Stromal cell of bone marrow (primary cell): ENCODE measurements at places on chromosomes 4 and X.

GRCh38 chr4:1196421-1197183, 24.2 kb upstream of the SPON2 start:
- DNase-seq = no peak

DNA sequence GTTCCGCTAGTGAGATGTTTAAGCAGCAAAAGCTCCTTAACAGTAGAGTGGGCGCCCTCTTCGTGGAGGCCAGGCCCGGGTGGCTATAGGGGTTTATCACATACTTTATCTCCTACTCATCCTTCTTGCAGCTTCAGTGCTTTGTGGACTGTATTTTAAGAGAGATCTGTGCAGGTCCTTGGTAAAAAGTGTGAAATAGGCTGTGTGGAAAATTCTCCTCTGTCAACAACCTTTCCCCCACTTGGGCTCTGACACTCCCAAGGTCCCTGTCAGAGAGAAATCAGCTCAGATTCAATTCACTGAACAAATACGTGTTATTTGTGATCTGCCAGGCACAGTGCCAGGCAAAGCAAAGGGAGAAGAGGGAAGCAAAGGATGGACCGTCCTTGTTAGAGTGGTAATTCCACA, 214.3 kb upstream of the PPARGC1A start:
- DNase-seq = no peak

- no peak for DNase-seq
These were observed 100.0 kb downstream of the TEX13A start for GRCh38 chrX:105120463-105120862.

- no peak for DNase-seq
These were observed 56.0 kb downstream of the NCAPG start for GRCh38 chr4:17866810-17867209.

DNA sequence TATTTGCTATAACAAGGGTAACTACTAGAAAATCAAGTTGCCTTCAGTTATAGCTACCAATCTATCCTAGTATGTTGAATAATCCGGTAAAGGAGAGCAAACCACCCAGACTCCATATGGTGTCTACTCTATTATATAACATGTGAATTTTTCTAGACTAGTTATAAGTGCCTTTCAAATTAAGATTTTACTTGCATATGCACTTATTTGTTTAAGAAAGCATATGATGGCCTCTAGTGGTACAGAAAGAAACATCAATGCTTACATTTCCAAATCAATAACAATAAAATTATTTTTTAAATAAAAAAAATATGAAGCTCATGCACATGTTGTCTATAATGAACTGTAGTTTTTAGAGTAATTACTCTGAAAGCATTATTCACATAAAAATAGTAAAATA, 1516.4 kb upstream of the PABPC4L start:
- DNase-seq = no peak

DNA sequence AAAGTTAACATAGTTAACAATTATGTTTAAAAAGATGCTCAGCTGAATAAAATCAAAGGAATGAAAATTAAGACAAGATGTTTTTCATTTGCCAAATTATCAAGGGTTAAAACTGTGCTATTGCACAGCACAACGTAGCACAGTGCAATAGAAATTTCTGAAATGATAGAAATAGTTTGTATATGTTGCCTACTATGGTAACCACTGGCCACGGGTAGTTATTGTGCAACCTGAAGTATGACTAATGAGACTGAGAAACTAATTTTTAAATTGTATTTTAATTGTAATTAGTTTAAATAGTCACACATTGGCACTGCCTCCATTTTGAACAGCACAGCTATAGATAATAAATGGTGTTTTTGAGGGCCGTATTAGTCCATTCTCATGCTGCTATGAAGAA, 343.1 kb upstream of the FAM241A start:
- DNase-seq = no peak

DNA sequence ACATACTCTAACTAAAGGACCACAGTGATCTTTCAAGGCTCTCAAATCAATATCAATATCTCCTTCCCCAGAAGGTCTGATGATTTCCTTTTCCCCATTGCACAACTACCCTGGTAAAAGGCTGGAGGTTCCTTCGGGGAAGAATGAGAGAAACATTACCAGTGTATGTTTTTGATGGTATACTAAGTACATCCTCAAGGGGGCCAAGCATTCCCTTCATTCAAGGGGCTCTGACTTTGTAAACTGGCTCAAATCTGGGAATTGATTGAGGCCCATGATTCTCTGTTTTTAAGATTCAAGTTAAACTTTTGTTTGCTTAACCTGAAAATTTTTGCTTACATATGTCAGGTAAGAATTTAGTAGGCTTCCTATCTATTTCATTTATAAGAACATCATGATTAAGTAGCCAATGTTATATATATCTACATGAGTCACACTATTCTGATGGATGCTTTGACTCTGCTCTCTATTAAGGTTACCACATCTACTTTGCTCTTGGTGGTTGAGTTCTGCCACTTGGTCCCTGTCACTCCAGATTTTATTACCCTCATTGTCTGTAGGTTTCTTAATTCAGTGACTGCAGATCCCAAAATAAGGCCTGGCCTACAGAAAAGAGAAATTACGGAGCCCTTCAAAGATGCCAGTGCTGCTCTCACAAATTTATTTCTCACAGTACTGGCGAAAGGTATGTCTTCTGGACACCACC, 16.4 kb upstream of the GUCY1B1 start:
- no peak for DNase-seq

GRCh38 chrX:32137525-32137924, 1065.7 kb upstream of the FTHL17 start:
- no peak for DNase-seq

DNA sequence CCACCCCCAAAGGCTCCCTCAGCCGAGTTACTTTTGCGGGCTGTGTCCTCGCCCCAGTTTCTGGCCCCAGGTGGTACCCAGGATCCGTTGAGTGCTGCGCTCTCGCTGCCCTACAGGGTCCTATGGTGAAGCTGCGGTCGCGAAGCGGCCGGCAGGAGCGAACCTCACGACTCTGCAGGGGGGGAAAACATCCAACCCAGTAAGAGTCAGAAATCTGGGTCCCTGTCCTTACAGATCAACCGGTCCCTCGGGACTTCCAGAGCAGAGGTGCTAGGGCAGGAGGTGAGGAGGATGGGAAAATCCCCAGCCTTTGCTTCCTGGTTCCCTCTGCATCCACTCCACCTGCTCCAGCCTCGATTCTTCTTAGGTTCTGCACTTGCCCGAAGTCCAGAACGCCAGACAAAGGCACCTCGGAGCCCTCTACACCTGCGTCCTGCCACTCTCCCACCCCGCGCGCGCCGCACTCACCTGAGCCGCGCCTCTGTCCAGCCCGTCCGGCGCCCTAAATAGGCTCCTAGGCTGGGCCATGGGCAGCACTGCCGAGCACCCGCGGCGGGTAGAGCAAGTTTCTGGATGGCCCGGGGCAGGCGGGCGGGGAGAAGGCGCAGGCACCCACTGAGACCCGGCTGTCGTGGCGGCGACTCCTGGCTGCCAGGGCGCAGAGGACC, at the start of gene HS3ST1:
HS3ST1 (minus strand) TSS at position 664 of the 668 bp plus-strand sequence. CDS start 28,889 bp downstream, outside the sequence.
- DNase-seq = no peak

DNA sequence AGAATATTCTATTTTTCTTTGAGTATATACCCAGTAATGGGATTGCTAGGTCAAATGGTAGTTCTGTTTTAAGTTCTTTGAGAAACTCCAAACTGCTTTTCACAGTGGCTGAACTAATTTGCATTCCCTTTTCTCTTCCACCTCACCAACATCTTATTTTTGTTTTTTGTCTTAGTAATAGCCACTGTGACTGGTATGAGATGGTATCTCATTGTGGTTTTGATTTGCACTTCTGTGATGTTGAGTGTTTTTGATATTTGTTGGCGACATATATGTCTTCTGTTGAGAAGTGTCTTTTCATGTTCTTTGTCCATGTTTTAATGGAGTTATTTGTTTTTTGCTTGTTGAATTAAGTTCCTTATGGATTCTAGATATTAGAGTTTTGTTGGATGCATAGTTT, 24.4 kb downstream of the AIMP1 start:
- DNase-seq = no peak

DNA sequence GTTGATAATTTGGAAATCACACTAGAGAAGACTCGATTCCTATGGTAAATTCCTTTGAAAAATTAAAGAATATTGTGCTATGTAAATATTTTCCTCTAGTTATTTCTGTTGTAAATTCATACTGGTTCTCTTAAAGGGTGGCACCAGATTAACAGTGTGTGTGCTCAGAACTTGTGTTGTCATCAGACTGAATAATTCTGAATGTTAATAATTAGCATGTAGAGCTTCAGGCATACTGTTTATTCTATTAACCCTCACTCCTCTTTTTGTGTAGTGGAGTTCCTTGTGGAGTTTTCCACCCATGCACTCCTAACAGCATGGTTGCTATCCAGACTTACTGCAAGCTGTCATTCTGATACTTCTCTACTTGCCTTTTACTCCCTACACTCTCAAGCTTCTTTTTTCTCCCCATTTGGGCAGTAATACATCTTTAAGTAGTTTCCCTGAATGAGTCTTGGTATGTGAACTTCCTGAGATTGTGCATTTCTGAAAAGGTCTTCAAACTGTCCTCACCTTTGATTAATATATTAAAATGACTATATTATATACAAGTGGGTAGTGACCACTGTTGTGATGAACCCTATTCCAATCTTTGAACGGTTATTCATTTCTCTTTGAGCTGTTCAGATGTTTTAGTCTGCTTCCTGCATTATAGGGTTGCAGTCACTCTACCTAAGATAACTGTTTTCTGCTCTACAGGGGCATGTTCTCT, 29.9 kb upstream of the RTL8A start:
- no peak for DNase-seq

GRCh38 chr4:136505020-136505419, 1027.3 kb downstream of the PCDH18 start:
- DNase-seq = no peak

GRCh38 chr4:99815597-99816011, 1.0 kb upstream of the DAPP1 start:
- no peak for DNase-seq

DNA sequence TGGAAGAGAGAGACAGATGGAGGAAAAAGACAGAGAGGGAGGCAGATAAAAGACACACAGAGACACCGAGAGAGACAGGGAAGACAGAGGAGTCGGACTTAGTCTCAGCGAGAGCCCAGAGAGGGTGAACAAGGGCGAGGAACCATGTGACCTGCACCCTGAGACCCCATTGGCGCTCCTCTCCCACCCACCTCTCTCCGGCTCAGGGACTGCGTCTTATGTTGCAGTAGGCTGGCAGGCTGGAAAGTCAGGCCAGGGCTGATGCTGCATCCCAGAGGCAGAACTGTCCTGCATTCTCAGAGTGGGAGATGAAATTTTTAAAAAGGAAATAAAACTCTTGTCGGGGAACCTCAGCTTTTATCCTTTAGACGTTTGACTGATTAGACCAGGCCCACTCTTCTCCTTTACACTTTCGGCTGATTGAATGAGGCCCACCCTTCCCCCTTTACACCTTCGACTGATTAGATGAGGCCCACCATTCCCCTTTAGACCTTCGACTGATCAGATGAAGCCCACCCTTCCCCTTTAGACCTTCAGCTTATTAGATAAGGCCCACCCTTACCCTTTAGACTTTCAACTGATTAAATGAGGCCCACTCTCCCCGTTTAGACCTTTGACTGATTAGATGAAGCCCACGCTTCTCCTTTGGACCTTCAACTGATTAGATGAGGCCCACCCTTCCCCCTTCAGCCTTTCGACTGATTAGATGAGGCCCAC, 29.5 kb upstream of the IL3RA start:
- no peak for DNase-seq

DNA sequence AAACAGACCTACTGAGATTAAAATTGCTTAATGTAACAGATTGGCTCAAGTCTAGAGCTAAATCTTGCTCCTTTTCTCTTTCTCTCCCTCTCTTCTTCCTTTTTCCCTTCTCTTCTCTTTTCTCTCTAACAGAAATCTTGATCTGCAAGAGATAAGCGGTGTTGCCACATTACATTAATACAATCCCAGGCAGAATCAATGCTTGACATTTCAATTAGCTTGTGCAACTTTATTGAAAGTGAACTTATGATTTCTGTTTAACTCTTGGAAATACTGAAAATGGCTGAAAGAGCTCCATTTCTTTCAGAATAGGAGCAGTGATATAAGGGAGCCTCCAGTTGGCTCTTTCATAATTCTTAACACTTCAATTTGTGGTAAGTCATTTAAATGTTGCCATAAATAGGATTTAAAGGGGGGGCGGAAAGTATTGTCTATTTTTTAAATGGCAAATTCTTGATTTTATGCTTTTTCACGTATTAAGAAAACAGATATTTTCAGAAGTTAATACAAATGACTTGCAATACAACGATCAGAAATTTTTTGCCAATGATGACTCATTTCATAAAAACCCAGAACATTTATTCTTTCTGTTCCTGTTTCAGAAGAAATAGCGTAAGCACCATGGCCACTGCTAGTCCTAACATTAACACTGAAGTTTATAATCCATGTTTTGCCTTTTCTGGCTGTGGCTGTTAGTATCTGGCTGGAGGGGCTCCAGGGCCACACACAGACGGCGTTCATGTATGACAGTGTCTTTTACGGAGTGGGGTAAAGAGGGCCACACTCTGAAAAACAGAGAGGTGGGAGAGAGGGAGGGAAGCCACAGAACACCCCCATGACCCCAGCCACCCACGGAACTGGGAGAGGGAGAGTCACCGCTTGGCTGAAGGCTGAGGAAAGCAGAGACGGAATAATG, 115.7 kb upstream of the FAT1 start:
- DNase-seq = peak; percentile 72

- DNase-seq = no peak
These were observed 468.5 kb downstream of the IQCM start for GRCh38 chr4:149347139-149347538.

- peak; percentile 27 for DNase-seq
These were observed 11.8 kb upstream of the PGK1 start for GRCh38 chrX:78092296-78092695.

- DNase-seq = no peak
These were observed 14.9 kb downstream of the RNF150 start for GRCh38 chr4:141118381-141118780.

DNA sequence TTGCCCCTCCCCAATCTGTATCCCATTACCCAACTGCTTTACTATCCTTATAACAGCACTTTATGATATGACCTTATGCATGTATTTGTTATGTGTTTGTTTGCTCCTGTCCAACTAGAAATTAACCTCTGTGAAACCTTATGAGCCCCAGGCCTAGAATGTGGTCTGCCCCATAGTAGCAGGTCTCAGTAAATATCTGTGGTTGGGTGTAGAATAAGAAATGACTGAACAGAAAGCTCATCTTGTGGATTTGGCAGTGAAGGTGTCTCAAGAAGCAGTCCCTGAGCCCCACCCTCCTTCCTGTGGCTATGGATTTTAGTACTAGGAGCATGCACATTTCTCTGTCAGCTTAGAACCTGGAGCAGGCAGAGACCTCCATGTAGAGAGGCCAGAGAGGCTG, 229.0 kb upstream of the LCORL start:
- DNase-seq = no peak

DNA sequence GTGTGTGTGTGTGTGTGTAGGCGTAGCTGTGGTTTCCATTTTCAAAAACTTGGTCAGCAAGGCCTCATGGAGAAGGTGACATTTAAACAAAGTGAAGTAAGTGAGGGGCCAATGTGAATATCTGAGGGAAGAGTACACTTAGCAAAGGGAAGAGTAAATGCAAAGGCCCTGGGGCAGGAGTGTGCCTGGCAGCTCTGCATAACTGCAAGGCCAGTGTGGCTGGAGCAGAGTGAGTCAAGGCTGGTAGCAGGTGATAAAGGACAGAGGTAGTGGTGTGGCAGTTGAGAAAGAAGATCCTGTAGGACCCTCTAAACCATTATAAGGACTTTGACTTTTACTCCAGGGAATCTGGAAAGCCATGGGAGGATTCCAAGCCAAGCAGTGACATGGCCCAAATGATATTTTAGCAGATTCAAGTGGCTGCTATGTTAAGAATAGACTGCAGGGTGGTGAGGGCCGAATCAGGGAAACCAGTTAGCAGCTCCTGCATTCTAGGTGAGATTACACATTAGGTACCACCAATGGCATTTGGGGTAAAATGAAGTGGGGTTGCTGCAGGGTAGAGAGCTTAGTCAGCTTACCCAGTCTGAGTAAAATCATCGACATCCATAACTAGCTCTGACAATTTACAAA, 5.9 kb upstream of the TBC1D1 start:
- no peak for DNase-seq
